NCI-H2029 treated with DMSO at 0.1 percent for 48 hours (cell line): ENCODE measurements at places on chromosomes 1 and 21.

GRCh38 chr1:28239004-28239403 lies 3.1 kb downstream of the ATP5IF1 start:
- DNase-seq: no peak

DNA sequence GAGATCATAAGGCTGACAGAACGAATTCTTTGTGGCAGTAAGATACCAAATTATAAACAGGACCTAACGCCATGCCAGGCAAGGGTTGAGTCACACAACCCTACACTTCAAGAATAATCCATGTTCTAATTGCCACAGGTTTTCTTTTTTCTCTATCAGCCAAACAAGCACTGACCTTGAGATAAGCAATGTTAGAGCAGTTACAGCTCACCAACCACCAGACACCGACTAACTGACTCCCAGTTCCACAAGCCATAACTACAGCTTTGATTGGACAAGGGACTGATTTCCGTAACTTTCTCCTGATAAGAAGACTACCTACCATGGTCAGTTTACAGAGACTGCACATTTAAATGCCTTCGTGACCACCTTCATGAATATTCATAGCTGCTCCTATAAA lies 149.6 kb downstream of the PTPRU start:
- no peak for DNase-seq

GRCh38 chr1:205743977-205744376 lies 6.0 kb downstream of the NUCKS1 start:
- no peak for DNase-seq

GRCh38 chr1:110688514-110688913 lies 13.8 kb upstream of the KCNA3 start:
- no peak for DNase-seq

- DNase-seq: no peak
Measured at GRCh38 chr21:40719615-40720014, 127.3 kb downstream of the DSCAM start.

DNA sequence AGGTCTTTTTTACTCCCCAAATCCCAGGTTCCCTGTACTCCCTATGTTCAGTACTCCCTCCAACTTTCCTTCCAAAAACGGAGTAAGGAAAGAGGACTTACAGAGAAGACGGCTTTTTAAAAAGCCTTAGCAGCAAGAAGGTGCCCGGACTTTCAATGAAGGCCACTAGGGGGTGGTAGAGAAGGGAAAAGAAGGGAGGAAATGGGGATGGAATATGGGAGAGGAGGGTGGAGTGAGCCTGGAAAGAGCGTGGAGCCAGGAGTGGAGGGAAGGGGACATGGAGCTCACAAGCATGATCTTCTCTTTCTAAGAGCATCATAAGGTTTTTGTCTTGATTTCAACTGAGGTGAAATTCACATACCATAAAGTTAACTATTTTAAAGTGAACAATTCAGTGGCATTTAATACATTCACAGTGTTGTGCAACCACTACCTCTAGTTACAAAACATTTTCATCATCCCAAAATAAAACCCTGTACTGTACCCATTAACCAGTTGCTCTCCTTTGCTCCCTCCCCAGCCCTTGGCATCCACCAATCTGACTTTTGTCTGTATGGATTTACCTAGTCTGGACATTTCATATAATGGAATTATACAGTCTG lies 129.9 kb downstream of the ZNF281 start:
- DNase-seq: peak; percentile 40
